Natural killer cell treated with Interleukin-12 subunit alpha and Interleukin-12 subunit beta and Interleukin-15 and Interleukin-18, amount 100 ng/mL, for 72 hours (primary cell): ENCODE measurements at places on chromosomes 7 and 10. TPM values are rescaled to one million over a fixed set of nuclear protein-coding genes. Genes with fewer than 3 reads are reported as not detected.

GRCh38 chr7:118496138-118496644, 271.7 kb downstream of the ANKRD7 start:
- no peak for DNase-seq

- no peak for DNase-seq
Measured at GRCh38 chr10:47078393-47079203, 167.4 kb downstream of the PTPN20 start.

GRCh38 chr7:122550545-122550944, 148.4 kb downstream of the RNF133 start:
- no peak for DNase-seq

GRCh38 chr7:122628651-122629411, 70.1 kb downstream of the RNF133 start:
- no peak for DNase-seq

DNA sequence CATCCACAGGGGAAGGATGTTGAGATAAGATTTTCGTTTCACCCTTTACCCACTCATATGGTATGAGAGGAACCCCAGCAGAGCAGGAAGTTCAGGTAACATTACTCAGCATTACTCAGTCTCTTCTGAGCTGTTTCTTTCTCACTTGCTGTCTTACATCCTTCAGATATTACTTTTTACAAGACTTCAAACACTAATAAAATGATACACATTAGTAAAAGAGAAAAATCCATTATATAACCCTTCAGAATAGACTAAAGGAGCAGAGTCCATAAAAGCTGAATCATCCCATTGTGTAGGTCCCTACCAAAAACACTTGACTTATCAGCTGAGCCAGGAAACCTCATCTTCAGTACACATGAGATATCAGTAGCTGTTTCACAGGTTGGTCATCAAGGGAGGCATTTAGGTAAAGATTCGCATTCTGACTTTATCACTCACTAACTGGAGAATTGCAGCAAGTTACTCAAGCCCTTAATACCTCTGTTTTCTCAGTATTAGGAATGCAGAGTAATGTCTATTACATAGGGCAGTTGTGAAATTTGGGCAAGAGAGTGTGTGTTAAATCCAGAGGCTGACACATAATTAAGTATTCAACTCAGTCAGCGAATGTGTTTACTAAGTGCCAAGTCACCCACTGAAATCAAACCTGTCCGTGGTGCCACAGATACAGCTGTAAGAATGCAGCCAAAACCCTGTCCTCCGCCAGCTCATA, 44.7 kb downstream of the KLF6 start:
- peak; percentile 74 for DNase-seq

DNA sequence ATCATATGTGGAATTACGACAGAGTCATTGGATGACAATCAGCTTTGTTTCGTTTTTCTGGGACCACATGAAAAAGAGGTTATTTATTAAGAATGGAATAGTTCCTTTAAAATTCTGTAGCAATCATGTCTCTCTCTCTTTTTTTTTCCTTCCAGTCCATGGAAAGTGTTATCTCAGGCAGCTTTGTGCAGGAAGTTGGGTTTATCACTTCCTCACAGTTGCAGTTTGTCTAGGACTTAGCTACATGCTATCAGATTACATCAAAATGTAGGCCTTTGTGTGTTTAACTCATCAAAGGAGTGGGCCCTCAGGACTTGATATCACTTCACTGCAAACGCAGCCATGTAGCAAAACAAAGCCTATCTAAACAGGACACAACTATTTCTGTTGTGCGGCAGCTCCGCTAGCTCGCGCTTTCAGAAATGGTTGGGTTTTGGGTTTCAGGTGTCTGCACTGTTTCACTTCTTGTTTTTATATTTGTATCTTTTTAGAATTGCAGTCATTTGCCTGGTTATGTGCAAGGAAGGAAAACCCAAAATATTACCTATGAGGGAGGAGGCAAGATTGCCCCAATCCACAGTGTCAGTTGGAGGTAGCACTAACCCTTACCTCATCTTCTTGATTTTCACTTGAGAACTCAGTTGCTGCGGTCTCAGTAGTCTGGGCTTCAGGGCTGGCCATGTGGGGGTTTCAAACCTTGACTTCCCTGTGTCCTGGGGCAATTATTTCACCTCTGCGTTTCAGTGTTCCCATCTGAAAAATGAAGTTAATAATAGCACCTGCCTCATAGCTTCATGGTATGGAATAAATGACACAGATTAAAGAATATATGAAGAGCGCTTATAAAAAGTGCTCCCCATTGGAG, 66.7 kb downstream of the HHEX start:
- DNase-seq = no peak

DNA sequence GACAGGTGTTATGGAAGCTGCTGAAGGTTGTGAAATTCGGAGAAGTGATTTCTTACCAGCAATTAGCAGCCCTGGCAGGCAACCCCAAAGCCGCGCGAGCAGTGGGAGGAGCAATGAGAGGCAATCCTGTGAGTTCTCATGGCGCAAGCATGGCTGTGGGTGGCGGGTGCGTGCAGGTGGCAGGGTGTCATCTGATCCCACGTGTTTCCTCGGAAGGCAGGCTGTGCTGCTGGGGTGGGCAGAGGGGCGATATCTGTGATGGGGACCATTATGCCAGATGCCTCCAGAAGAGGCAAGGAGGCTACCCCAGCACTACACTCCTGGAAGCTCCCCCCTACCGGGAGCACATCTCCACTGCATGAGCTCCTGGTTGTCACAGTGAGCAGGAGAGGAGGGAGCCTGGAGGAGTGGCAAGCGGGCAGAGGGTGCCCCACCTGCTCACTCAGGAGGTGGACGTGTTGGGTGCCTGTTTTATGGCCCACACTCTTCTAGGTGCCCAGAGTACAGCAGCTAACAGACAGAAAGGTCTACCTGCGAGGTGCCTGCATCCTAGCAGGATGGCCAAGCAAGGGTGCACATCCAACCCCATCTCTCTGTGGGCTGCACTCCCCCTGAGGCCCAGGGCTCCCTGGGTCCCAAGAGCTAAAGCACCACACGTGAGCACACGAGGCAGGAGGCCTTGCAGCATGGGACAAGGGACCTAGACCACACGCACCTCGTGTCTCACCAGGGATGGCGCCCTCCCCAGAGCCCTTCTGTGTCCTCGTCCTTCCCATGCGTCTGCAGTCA, 204.7 kb downstream of the EBF3 start:
- DNase-seq = no peak

- DNase-seq = no peak
Measured at GRCh38 chr10:48694371-48695030, 9.8 kb downstream of the WDFY4 start.

- DNase-seq = no peak
Measured at GRCh38 chr7:113657603-113658002, 261.2 kb downstream of the PPP1R3A start.

DNA sequence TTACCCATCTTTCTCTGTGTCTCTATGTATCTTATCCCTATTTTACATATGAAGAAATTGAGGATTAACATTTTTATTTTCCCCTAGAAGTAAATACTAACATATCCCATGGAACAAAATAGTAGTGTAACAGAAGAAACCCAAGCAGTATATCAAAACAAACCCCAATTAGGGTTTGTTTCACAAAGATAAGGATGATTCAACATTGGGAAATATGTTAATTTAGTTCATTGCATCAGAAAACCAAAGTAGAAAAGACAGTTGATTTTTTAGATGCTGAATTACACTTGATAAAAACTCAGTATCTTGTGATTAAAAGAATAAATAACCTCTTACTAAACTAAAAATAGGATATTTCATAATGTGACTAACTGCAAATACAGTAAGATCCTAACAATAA, 87.8 kb downstream of the GLCCI1 start:
- no peak for DNase-seq

- DNase-seq = no peak
Measured at GRCh38 chr10:114987995-114988394, 50.0 kb downstream of the TRUB1 start.

- DNase-seq = no peak
Measured at GRCh38 chr10:103654925-103655324, 161.4 kb downstream of the NEURL1 start.

GRCh38 chr10:35203745-35204144, 77.1 kb downstream of the CREM start:
- DNase-seq = no peak

GRCh38 chr10:93006435-93007039, 54.1 kb upstream of the CYP26C1 start:
- no peak for DNase-seq

DNA sequence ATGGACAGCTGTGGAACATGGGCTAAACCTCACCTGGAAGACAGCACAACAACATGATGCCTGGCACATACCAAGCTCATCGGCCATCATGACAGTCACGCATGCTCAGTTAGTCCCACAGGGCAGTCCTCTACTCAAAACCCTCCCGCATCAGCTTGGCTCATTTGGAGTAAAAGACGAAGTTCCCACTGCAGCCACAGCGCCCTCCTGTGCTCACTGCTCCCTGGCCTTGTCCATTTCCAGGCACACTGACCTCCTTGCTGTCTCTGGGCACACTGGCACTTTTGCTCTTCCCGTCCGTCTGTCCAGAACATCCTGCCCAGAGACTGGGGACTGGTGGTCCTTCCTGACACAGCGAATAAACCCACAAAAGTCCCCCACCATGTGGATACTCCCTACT, 66.2 kb downstream of the LARP4B start:
- DNase-seq = no peak

GRCh38 chr7:147646568-147646967, 944.0 kb upstream of the C7orf33 start:
- DNase-seq = no peak

GRCh38 chr7:134752006-134752760, 27.3 kb upstream of the CALD1 start:
- no peak for DNase-seq

GRCh38 chr10:10952800-10953199, 64.9 kb upstream of the CELF2 start:
- no peak for DNase-seq

DNA sequence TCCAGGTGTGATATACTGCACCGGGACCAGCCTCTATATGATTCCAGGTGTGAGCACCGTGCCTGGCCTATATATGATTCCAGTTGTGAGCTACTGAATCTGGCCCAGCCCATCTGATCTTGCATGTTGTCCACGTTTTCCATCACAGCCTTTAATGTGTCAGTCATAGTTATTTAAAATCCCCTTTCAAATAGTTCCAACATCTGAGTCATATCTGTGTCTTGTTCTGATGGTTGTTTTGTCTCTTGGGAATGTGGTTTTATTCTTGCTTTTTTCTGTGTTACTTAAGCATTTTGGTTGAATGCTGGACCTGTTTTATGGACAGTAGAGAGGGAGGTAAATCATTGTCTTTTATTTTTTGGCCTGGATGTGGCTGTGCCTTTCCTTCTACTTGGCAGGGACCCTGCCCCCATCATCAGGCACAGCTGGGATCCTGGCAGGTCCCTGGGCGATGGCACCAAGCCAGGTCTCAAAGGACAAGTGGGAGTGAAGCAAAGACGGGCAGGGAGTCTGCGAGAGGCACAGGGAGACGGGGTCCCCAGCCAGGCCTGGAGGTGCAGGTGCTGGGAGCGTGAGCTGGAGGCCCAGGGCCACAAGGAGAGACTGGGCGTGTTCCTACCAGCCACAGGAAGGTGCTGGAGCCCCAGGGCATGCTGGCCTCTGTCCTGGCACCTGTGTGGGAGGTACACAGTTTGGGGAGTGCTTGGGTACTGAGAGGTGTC, 94.7 kb downstream of the DYNC2I1 start:
- DNase-seq = no peak

DNA sequence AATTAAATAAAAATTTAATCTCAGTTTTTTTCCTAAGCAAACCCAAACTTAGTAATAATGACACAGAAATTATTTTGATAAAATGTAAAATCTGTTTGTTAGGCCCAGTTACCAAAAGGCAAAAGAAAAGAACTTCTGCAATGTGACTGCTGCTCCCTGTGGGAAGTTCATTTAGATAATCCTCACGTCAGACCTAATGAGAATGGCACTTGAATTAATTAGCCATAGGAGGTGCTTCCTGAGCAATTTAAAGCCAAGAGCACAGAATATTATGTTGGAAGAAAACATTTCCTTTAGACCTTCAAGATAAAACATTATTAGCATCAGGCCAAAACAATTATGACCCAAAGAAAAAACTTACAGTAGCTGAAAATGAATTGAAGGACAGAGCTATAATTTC, 19.4 kb downstream of the SPAM1 start:
- no peak for DNase-seq

DNA sequence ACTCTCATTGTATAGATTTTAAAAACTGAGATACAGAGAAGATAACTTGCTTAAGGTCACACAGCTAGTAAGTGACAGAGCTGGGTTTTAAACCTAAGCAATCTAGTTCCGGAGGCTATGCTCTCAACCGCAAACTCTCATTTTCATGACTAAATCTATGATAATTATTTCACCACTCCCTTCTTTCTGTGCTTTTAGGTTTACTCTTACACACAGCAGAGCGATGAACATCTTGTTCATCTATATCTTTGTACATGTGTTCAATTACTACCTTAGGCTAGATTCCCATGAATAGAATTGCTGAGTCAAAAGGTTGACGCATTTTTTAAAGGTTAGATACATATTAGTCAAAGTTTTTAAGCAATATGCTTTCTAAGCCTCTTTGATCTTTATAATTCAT, 154.8 kb downstream of the CHN2 start:
- no peak for DNase-seq

- DNase-seq = peak; percentile 77
Measured at GRCh38 chr10:103712898-103713498, 142.4 kb downstream of the SH3PXD2A start.

DNA sequence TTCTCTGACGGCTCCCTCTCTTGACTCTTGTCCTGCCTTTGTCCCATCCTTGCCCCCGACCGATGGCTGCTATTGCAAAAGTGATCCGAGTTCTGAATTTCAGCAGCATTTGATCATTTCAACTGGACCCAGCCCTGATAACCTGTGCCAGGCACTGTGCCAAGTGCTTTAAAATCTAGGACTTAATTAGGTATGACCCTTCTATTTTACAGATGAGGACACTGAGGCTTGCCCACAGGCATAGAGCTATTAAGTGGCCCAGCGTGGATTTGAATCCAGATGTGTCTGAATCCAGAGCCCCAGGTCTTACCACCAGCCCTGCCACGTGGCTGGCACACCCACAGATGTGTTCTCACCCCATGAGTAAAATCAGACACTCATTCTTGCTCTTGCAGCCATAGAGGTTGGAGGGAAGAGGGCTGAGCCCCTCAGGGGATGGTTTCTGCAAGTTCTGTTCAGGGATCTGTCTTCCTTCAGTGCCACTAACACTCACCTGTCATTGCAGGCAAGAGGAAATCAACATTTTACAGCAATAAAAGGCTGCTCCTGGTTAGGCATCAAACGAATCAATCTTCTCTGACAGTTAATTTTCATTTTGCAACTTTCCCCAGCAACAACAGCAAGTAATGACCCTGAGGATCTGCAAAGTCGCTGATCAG, 101.2 kb downstream of the GRID1 start:
- peak; percentile 39 for DNase-seq

The SEMA3E gene
- total RNA-seq = not detected

The SHTN1 gene
- total RNA-seq = not detected

The CCAR1 gene
- total RNA-seq = 155 TPM

The MEST gene
- 1.3 TPM for total RNA-seq

The CD36 gene
- total RNA-seq = not detected

The ZEB1 gene
- 20.0 TPM for total RNA-seq

The SLC12A9 gene
- 38.7 TPM for total RNA-seq

The AKR1D1 gene
- not detected for total RNA-seq

The HOXA11 gene
- total RNA-seq = 0.20 TPM

The DKK1 gene
- total RNA-seq = not detected

The SPDYE2 gene
- 0.53 TPM for total RNA-seq

The CAMK2B gene
- 0.10 TPM for total RNA-seq
